Coronary artery (tissue), 2 donors: ENCODE measurements at places on chromosomes 6 and 20.

- DNase-seq: no peak
Measured at GRCh38 chr6:35237476-35237875, 22.1 kb upstream of the ZNF76 start.

DNA sequence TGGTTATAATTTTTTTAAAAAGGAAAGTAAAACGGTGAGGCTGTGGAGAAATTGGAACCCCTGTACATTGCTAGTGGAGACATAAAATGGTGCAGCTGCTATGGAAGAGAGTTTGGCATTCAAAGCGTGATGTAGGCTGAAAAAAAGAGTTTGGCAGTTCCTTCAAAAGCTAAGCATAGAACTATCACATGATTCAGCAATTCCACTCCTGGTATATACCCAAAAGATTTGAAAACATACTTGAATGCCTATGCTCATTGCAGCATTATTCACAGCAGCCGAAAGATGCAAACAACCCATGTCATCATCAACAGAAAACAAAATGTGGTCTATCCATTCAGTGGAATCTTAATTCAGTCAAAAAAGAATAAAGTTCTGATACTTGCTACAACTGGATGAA lies 4.5 kb upstream of the SGK2 start:
- no peak for DNase-seq

GRCh38 chr6:144702781-144703180 lies 417.6 kb downstream of the UTRN start:
- no peak for DNase-seq

GRCh38 chr20:7031222-7031621 lies 263.7 kb downstream of the BMP2 start:
- DNase-seq: no peak

GRCh38 chr6:69089539-69089938 lies 454.5 kb downstream of the ADGRB3 start:
- no peak for DNase-seq

- DNase-seq: no peak
Measured at GRCh38 chr20:61454053-61454452, 202.0 kb downstream of the CDH4 start.

DNA sequence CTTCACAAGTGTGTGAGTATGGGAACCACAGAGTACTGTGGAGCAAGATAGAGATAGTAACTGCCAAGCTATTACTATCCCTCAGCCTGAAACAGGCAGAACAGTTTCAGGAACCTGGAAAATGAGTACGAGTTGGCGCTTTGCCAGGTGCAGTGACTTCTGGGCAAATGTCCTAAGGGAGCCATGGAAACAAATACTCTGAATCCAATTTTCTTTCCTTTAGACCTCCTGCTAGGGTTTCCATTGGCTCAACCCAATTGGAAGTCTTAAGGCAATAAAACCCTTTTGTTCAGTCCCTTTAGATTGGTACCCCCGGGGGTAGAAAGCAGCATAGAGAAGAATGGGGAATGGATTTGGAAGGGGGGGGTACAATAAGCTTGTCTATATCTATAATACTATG lies 205.0 kb upstream of the EPHA7 start:
- DNase-seq: no peak

GRCh38 chr20:50267041-50267865 lies 76.6 kb downstream of the CEBPB start:
- DNase-seq: no peak

- no peak for DNase-seq
Measured at GRCh38 chr6:26296857-26297648, 67.9 kb upstream of the BTN3A2 start.

- DNase-seq: no peak
Measured at GRCh38 chr6:161903584-161904212, 629.8 kb upstream of the AGPAT4 start.

DNA sequence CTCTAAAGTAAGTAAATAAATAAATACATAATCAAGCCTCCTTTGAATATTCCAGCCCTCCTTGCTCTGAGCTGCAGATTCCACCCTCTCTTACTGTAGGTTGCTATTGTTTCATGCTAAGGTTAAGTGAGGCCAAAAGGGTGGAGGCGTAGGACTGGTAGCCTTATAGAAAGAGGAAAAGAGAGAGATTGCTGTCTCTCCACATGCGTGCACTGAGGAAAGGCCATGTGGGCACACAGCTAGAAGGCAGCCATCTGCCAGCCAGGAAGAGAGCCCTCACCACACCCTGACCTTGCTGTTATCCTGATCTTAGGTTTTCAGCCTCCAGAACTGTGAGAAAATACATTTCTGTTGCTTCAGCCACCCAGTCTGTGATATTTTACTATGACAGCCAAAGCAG lies 87.4 kb upstream of the SHLD1 start:
- no peak for DNase-seq

DNA sequence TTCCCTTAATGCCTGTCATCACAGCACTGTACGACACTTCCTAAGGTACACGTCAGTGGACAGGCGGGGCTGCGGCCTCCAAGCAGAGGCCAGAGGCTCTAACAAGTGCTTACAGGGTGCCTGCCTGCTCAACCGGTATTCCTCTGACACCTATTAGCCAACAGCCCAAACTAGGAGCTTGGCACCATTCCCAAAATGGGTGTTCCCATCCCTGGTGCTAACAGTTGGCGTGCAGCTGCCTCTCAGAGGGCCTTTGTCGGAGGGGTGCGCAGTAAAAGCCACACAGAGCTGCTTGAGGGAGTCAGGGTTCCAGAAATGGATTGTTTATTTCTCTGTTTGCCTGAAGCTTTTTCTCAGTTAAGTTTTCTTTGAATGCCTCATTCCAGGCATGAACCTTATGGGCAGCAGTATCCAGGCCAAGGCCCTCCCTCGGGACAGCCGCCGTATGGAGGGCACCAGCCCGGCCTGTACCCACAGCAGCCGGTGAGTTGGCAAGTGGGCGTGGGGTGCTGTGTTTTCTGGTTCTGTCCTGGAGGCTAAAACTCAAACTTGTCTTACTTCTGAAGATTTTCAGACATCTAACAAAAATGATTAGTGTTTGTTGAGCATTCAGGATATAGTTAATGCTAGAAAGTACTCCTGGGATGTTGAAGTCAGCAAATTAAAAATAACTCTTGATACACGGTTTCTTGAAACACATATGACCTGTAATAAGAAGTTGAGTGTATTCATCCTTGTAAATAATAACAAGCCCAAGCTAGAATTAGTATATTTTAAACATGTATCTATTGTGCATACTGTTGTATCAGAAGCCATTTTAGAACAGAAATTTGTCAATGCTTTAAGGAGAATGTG lies 124.7 kb downstream of the TMEM242 start:
- peak; percentile 90 for DNase-seq

- no peak for DNase-seq
Measured at GRCh38 chr20:13166011-13166410, 55.1 kb upstream of the ISM1 start.

DNA sequence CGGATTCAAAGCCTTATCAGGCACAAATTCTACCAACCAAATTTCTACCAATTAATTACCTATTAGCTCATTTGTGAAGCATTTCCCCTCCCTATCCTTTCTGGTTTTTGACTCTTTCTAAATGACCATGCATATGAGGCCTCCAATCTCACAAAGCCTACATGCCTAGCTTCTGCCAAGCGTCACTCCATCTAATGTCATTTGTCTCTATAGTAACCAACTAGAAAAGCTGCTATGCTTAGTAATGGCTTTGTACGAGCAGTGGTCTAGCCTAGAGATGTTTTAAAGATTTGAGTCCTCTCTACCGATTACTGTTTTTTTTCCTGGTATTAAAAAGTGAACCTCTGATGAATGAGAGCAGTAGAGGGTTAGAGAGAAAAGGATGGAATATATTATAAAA lies 4.8 kb upstream of the ASF1A start:
- DNase-seq: no peak

DNA sequence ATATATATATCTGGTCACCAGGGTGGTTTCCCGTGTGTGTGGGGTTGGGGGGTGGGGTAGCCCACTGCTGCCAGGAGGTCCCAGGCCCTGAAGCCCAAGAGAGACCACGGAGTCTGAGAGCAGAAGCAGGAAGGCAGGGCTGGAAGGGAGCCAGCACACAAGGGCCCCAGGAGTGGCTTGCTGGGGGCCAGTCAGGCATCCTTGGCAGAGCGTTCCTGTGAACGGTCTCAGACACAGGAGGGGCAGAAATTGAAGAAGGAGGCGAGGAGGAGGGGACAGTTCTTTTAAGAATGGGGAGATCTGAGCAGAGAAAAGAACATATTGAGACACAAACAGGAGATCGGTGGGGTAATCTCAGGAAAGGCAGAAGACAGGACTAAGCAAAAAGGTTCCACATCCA lies 1.9 kb upstream of the EBF4 start:
- no peak for DNase-seq

GRCh38 chr6:3138341-3138740 lies 19.0 kb downstream of the TUBB2A start:
- no peak for DNase-seq
